ENCODE measurements at places on chromosomes 6 and 20. TPM values are rescaled to one million over a fixed set of nuclear protein-coding genes. Genes with fewer than 3 reads are reported as not detected.

Gene SNAI1
- total RNA-seq = 3.5 TPM

Gene SPTLC3
- 0.18 TPM for total RNA-seq

Gene DZANK1
- 1.1 TPM for total RNA-seq

Gene BANF2
- total RNA-seq = not detected

Gene OR2H1
- not detected for total RNA-seq

Gene WFDC5
- not detected for total RNA-seq

Gene OXT
- not detected for total RNA-seq

All from activated T-helper 1 cell treated with anti-CD3 and anti-CD28 coated beads, Interleukin-12 subunit alpha, Interleukin-12 subunit beta, Interleukin-2, Interleukin-4 antibody, amounts not matched to agents 30 ng/mL and 10 ng/mL and 1 ng/mL, durations not matched to agents 14 hours and 24 hours and 36 hours (primary cell).